ENCODE measurements at places on chromosomes 11 and 22.

- no peak for DNase-seq
Observed at GRCh38 chr11:65712633-65713076, 603 bp downstream of the KAT5 start.

DNA sequence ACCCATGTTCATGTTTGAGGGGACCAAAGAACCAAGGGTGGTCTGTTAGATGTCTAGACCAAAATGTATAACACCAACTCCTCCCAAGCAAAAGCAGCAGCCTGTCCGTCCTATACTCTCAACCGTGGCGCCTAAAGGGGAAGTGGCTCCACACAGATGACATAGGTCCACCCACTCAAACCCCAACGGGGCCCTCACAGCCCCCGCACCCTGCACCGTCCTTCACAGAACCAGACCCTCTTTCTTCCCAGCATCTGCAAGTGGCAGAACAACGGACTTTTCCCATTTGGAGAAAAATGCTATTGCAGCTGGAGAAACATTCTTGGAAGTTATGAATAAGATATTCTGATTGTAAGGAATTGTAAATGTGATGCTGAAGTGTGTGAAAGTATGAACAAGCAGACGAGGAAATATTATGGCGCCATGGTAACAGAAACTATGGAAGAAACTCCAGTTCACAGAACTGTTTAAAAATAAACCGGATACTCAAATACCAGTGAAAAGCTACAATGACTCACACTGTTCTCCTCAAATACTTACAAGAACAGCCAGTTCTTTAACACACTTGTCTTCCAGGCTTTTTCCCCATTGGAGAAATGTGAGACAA lies 76.5 kb upstream of the ARFGAP3 start:
- no peak for DNase-seq

- DNase-seq: no peak
Observed at GRCh38 chr11:95486466-95486865, 255.5 kb upstream of the SESN3 start.

DNA sequence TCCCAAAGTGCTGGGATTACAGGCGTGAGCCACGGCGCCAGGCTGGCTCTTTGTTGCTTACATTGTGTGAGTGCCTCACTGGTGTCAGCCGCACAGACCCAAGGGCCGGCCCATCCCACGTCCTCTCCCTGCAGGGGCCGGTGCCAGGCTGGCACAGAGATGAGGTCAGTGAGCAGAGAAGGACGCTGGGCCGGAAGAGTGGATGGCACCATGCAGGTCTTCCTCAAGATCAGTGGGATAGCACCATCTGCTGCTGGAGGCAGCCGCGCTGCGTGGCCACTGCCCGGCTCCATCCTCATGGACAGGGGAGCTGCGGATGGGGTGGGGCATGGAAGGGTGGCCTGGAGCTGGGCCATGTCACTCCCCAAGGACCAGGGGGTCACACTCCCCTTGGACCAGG lies 22.0 kb upstream of the FGF4 start:
- no peak for DNase-seq

DNA sequence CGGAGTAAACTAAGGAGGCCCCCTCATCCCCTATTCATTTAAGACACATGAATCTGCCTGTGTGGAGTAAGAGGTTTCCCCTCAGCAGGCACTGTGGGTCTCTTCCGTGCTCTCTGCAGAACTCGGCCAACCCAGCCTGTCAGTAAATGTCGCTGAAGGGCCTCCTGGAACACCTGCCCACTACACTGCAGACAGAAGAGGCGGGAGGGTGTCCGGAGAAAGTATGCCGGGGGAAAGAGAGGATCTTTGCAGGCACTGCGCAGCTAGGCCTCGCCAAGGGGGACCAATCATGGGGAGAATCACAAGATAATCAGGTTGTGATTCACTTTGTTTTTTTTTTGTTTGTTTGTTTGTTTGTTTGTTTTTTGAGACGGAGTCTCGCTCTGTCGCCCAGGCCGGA lies 110.8 kb downstream of the MORC2 start:
- DNase-seq: no peak

- no peak for DNase-seq
Observed at GRCh38 chr11:21511835-21512440, 680.9 kb upstream of the ANO5 start.

DNA sequence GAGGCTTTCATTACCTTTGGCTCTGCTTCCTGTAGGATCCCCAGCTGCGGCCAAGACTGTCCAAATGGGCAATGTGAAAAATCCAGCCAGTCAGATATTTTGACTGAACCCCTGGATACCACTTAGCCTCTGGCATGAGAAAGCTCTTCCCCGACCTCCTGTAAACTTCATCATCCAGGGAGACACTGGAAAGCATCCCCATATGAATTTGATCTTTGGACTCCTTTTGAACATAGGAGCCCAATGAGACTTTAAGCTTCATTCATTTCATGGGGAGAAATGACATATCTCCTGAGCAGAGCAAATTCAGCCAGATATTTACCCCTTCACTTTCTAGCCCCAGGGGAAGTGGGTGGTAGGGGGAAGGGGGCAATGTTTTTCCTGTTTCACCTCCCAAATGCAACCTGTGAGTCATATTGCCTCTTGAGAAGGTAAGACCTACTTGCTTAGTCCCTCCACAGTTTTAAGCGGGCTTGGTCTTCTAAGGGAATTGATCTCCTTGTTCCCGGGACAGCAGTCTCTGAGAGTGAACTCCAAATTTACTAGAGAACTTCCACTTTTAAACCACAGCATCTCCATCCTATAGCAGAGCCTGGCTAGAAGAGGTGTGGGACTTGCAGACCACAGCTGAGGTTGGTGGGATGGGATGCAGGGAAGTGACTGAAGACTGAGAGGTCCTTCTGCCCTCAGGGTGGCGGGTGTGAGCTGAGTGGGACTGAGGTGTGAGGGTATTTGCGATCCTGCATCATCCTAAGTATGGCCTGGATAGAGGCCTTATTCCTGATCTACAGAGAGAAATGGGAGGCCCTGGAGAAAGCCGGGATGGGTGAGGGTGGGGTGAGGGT lies 20.3 kb upstream of the POU2AF1 start:
- DNase-seq: no peak

Data from NCI-H1417 treated with DMSO at 0.1 percent for 48 hours (cell line).